ENCODE measurements at places on chromosomes 2 and 18.

DNA sequence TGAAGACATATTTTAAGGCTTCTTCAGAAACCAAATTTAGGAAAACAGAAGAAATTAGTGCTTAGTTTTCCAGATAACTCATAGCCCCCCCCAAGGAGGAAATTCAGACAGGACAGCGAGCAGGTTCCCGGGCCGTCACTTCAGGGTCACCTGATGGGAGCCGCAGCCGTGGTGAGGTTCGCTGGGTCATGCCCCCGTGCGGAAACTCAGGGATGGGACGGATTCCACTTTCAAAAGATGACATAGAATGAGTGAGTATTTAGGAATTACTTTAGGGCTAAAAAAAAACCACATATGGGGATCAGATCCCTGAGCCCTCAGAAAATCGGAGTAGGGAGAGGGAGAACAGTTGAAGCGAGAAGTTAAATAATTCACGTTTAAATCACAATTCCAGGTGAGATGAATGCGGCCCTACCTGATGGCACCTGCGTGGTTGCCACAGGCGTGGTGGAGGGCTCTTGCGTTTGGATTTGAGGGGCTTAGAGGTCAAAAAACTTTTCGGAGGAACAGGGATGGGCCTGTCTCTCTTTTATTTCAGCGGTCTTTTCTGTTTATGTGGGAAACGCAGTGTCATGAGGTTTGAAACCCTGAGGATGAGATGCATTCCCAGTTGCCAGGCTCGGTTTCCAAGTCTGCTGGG lies 114.4 kb downstream of the NFATC1 start:
- DNase-seq: no peak

DNA sequence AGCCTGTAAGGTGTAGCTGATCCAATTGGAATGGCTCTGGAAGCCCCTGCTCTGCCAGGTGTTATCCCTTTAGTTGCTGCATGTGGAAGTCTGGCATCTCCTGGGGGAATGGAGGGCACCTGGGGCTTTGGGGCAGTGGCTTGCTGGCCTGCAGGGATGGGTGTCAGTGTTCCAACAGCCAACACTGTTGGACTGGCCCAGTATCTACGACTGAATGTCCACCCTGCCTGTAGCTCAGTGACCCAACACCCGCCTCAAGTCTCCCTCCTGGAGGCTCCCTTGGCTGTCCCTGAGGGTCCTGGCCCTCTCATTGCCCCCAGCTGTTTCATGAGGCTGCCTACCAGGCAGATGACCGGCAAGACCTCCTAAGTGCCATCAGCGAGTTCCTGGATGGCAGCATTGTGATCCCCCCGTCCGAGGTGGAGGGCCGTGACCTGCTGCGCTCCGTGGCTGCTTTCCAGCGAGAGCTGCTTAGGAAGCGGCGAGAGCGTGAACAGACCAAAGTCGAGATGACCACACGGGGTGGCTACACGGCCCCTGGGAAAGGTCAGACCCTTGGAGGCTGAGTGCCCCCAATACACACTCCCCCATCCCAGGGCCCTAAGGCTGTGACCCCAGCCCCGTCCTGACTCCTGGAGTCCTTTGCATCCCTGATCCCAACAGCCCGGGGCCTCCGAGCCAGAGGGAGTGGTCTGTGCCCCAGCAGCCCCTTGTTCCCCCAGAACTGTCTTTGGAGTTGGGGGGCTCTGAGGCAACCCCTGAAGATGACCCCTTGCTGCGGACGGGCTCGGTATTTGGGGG lies 7.7 kb downstream of the SLC4A3 start:
- DNase-seq: no peak

GRCh38 chr18:8847900-8848299 lies 142.5 kb downstream of the MTCL1 start:
- DNase-seq: no peak

DNA sequence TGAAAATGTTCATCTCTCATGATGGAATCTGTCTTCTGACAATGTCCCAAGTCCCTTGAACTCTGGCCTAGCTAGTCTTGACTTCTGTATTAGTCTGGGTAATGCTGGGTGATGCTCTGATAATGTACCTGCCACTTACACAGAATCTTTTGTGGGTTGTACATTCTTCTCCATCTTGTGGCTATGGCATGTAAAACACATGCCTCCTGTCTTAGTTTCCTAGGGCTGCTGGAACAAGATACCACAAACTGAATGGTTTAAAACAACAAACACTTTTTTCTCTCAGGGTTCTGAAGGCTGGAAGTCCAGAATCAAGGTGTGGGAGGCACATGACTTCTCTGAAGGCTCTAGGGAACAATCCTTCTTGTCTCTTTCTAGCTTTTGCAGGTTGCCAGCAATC lies 57.1 kb downstream of the RAPGEF4 start:
- no peak for DNase-seq

GRCh38 chr2:226132323-226133215 lies 667.1 kb downstream of the IRS1 start:
- DNase-seq: no peak

GRCh38 chr18:48037481-48038271 lies 107.2 kb upstream of the SMAD2 start:
- DNase-seq: no peak

DNA sequence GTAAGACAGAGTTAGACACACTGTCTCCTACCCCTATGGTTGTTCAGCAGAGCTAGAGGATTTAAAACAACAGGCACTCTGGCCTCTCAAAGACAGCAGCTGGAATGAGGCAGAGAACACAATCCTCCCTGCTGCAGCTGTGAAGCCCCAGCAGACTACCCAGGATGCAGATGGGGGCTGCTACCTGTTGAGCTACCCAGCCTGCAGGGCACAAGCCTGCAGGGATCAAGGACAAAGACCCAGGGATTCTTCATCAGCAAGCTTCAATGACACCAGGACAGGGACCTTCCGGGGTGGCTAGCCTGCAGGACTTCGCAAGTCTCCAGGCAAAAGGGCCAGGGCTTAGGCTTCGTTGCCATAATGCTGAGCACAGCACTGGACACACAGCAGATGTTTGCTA lies 27.2 kb downstream of the GALNT14 start:
- no peak for DNase-seq

DNA sequence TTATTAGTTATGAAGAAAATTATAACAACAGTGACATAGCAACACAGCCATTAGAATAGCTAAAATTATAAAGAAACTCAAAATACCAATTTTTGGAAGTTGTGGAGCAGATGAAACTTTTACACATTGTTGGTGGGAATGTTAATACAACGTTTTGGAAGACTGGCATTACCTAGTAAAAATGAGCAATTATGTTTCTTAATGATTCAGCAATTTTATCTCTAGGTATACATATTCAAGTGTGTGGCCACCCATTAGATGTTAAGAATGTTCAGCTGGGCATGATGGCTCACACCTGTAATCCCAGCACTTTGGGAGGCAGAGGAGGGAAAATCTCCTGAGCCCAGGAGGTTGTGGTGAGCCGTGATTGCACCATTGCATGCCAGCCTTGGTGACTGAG lies 78.8 kb downstream of the INSIG2 start:
- no peak for DNase-seq

DNA sequence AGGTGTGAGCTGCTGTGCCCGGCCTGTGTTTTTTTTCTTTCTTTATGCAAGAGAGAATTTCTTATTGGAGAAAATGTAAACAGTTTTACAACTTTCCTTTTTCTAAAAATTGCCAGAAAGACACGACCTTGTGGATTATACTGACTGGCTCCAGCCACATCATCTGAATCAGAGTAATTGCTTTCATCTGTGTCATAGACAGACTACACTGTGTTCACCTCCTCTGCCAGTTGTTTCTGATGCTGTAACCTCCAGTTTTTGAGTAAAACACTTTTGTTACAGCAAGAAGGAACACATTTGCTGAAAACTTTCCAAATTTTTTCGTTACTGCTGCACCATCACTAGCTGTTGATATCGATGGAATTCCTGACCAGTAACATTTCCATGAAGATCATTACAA lies 43.9 kb upstream of the PLEKHM3 start:
- no peak for DNase-seq

DNA sequence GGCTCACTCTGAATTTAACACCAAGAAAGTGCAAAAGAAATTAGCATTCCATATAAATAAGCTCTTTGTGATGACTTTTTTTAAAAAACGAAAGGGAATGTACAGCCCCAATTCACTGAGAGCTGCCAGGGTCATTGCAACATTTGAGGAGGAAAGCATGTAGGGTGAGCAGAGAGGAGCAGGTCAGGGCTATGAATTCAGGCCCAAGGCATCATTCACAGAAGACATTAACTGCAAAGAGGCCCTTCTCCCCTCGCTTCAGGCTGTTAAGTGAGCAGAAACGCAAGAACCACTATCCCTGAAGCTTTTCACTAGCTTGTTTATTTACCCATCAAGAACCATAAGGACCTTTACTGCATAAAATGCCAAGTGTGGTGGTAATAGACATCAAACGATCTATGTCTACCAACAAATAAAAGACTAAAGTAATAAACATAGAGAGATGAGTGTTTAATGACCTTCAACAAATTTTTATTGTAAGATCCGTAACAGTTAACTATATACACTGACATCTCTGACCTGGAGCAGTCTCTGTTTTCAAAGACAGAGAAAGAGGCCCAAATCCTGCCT lies 333.1 kb upstream of the HNRNPA3 start:
- DNase-seq: no peak

GRCh38 chr2:84880395-84880644 lies 564 bp downstream of the TRABD2A start:
- DNase-seq: no peak

DNA sequence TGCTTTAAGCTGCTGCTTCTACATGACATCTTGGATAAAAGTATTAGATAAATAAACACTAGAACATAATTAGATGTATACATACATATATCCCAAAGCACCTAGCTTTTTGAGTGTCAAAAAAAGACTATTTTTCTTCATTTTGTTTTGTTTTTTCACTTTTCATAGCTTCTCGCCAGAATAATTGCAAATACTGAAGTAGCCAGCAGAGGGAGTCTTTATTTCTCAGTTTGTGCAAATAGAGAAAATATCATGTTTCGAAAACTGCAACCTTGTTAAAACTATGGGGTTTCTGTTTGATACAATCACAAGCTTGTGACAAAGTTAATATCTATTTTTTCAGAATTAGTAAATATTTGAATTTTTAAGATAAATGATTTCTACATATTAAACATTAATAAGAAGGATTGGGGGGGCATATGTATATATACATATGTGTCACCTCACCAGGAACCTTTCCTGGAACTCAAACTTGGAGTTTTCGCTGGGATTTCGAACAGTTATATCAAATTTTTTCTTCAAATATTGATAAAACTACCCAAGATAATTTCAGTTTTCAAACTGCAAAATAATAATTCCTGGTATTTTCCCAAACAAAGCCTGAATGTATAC lies 61.0 kb downstream of the GRB14 start:
- DNase-seq: peak; percentile 31

DNA sequence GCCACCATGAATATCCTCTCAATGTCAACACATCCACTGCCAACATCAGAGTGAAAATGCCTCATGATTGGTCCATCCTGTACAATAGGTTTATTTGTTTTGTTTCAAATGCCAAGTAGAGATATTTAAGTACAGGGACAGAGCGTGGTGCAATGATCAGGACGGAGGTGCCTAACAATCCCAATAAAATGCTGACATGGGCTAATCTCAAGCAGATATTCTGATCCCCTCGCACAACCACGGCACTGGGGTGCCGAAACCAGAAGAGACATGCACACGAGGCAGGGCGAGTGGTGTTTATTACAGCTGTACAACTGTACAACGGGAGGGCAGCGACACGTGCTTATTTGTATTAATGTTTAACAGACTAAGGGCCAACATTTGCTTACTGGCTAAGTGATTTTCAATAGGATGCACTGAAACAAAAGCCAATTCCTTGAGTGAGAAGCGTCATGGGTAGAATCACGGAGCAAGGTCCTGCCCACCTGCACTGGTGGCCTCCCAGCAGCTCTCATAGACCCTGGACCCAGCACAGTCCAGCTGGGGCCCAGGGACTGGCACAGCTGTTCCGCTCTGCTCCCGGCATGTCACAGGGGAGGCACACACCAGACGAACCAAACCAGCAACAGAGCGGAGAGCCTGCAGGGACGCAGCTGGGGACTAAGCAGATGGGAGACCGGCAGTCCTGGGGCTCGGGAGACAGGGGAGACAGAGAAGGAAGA lies 101.4 kb downstream of the HDAC4 start:
- no peak for DNase-seq

GRCh38 chr18:46257366-46257765 lies 153.2 kb downstream of the HAUS1 start:
- DNase-seq: no peak

DNA sequence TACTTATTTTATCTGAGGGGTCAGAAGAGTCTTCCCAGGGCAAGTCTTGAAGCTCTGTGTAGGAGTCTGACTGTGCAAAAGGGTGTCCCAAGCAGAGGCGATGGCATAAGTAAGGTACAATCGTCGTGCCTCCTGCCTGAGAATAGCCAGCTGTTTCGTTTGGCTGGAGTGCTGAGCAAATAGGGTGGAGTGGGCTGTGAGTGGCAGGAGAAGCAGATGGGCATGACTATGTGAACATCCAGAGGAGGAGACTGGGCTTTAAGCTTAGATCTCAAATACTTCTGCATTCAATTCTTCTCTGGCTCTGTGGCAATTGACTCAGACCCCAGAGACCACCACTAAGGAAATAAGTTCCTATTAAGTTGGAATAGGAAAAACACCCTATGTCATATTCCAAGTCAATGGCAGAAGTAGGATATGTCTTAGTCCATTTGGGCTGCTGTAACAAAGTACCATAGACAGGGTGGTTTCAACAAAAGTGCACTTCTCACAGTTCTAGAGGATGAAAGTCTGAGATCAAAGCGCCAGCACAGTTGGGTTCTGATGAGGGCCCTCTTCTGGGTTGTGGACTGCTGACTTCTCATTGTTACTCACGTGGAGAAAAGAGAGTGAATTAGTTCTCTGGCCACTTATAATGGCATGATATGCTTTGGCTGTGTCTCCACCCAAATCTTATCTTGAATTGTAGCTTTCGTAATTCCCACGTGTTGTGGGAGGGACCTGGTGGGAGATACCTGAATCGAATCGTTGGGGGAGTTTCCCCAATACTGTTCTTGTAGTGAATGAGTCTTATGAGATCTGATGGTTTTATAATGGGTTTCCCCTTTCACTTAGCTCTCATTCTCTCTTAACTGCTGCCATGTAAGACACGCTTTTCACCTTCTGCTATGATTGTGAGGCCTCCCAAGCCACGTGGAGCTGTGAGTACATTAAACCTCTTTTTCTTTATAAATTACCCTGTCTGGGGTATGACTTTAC lies 120.2 kb downstream of the LPIN1 start:
- no peak for DNase-seq

DNA sequence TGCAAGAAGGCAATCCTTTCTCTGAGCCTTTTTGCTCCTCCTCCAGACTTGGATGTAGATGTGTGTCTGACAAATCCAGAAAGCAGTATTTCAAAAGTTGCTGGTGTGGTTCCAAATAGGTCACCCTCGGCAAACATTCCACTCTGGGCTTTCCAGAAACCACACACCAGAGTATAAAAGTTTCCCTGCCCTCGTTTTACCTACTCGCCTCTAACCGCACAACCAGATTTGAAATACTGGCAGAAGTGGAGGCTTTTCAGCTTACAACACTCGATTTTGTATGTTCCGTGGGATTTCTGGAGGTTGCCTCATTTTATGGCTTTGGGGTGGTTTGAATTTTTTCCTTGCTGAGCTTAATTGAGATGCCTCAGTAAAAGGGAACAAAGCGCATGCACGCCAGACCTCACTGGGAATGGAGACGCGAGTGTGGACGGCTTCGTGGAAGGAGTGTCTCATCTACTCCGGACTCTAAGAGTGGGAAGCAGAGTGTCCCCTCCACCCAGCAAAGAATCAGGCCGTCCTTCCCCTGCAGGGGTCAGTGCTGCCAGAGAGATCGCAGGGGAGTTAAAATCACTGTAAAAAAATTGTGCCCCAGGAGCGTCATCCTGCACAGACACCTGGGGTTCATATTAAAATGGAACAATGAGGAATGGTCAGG lies 44.0 kb upstream of the RPL31 start:
- no peak for DNase-seq

GRCh38 chr2:166068981-166069380 lies 58.8 kb downstream of the SCN1A start:
- DNase-seq: no peak
